ENCODE measurements at places on chromosomes 2 and 18.

- DNase-seq = no peak
These were observed 171.0 kb downstream of the KLHL29 start for GRCh38 chr2:23555944-23556343.

GRCh38 chr2:167749660-167750059 is 497.7 kb downstream of the STK39 start:
- DNase-seq = no peak

DNA sequence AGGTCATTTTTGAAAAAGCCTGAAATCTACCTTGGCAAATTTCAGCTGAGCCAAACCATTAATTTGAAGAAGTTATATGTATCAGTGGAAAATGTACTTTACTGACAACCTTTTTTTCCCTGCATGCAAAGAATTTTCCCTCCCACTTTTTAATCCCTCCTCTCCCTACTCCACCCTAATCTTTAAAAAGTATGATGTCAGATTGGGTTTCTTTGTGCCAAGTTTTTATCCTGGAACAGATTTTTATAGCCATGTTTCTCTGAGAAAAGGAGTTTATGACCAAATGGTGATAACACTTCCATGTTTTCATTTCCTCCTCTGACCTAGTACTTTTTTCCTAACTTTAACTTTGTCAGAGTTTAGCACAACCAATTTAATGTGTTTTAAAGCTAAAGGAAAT is 250.3 kb upstream of the FOSL2 start:
- no peak for DNase-seq

DNA sequence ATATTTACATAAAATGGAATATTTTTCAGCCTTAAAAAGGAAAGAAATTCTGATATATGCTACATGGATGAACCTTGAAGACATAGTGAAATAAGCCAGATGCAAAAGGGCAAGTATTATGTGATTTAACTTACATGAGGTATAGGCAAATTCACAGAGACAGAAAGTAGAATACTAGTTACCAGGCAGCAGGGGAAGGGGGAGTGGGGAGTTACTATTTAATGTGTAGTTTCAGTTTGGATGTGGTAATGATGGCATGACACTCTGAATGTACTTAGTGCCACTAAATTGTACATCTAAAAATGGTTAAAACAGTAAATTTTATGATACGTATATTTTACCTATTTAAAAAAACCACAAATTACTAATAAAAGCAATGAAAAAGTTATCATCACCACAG is 12.1 kb downstream of the METTL4 start:
- no peak for DNase-seq

DNA sequence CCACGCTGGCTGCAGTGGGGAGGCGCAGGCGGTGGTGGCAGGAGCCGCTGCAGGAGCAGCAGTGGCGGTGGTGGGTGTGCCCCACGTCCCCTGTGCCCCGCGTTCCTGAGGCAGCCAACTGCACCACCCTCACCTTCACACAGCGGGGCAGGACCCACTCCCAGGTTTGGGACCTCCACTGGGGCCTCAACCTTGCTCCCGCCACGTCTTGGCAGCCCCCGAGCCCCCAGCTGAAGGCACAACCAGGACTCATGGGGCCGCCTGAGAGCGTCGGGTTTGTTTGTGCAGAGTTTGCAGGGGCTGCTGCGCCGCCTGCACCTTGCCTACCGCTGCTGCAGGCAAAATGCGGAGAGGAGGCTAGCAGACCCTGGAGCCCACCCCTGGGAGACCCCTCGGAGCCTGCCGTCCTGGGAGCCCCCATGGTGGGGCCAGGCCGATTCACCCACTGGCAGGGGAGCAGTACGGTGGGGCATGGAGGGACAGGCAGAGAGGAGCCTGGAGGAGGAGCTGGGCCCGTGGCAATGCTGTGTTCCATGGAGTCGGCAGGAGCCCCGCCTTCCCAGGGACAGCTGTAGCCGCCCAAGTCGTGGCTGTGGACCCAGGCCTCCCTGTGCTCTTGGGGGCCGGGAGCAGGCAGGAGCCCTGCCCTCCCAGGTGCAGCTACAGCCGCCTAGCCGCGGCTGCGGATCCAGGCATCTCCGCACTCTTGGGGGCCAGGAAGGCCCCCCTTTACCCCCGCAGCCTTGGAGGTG is 14.7 kb upstream of the EML6 start:
- no peak for DNase-seq

DNA sequence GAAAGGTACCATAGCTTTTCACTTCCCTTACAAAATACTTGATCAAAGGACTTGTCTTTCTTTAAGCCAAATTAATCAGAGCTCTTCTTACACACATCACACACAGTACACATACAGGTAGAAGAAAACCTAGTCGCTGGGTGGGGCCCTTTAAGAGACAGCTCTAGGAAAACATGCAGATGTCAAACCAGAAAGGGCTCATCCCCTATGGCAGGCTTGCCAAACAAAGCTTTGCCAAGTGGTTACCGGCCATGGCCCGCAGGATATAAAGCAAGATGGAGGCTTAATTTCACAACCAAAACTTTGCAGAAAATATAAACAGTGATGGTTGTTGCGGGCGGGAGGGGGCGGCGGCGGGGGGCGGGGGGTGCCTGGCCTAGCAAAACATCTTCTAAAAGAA is 2156.0 kb upstream of the PIK3C3 start:
- no peak for DNase-seq

- DNase-seq = no peak
These were observed 24.4 kb downstream of the STARD7 start for GRCh38 chr2:96184188-96184587.

DNA sequence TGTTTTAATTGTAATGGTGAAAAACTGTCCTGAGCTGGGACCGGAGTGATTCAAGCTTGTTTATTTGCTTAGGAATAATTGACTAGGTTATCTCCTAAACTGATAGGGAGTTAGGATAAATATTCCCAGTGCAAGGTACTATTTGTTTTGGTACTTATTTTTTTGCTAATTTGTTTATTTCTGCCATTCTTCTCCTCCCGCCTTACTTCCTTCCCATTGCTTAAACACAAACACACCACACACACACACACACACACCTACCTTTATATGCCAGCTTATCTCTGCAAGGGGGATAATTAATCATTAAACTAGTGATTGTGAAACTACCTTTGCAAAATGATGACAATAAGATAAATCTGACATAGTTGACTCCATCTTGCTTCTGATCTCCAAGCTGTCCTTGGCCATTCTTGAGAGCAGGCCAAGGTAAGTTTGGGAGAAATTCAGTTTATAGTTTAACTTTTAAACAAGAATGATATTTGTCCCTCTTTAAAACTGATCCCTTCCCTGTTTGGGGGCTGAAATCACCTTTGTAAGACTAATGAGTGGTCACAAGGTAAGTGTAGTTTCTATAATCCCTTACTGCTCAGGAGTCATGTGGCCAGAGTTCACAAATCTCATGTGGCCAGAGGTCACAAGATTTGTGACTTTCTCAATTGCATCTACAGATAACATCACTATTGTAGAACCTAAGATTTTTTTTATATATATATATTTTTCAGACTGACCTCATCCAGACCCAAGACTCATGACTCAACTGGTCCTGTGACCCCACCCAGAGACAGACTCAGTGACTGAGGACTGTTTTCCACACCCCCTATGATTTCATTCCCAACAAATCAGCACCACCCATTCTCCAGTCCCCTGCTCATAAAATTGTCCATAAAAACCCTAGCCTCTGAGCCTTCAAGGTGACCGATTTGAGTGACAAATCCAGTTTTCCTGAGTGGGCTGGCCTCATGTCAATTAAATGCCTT is 83.1 kb upstream of the LRRTM4 start:
- no peak for DNase-seq
